ENCODE measurements at places on chromosomes 2 and 18. TPM values are rescaled to one million over a fixed set of nuclear protein-coding genes. Genes with fewer than 3 reads are reported as not detected.

DNA sequence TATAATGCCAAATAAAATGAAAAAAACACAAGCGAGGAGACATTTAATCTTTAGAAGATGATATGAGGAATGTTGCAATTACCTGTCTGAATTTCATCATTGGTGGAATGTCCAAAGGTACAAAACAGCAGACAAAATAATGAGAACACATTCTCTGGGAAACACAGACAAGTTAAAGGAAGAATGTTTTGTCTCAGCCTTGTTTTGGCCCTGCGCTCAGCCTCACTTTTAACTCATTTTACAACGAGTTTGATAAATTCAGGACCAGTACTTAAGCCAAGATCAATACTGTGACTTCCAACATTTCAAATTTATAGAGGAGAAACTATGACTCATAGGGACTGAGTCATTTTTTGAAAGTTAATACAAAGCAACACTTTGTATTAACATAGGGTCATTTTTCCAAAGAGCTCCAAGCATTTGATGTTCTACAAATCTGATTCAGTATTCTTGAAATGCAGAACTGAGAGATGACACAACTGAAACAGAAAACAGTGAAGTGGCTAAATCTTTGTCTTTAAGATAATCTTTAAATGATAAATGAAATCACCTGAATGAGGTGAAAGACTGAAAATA, 833.2 kb upstream of the CHAC2 start:
- H3K4me3 ChIP-seq: peak overlapping the region; percentile 39
- H3K4me1 ChIP-seq: peaks cover 19% of the 10 kb centered on the region
- peak; percentile 17 for DNase-seq
- no peaks in the 10 kb centered on the region for H3K27me3 ChIP-seq
- peak overlapping the region; percentile 98 for H3K27ac ChIP-seq

GRCh38 chr18:42514512-42514911, 559.5 kb downstream of the PIK3C3 start:
- no peaks in the 10 kb centered on the region for H3K36me3 ChIP-seq
- H3K27me3 ChIP-seq: no peaks in the 10 kb centered on the region
- no peak overlapping the region for H3K27ac ChIP-seq
- H3K4me1 ChIP-seq: no peaks in the 10 kb centered on the region

Gene VIT
- total RNA-seq: not detected

DNA sequence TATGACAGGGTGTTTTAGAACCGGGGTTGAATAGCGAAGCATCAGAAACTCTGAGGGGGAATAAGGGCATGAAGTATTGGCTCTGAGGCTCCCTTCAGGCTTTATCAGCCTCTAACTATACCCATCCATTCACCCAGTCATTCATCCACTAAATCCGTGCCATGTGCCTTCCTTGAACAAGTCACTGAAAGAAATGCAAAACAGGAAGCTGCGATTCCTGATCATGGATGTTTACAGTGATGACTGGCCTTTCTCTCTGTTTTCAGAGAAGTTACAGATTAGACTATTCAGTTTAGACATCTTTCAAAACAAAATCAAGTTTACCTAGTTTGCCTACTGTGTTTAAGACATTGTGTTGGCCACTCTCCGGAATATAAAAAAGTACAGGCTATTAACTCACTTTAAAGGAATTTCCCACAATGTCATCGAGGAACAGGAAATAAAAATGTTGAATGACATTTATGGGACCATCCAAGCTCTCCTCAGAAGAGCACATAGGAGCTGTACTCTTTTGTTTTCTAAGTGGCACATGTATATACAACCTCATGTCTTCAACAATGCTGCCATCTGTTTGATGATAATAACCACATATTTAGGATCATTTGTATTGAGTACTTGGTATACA, 43.8 kb upstream of the SLC14A1 start:
- H3K4me3 ChIP-seq: no peak overlapping the region
- peak; percentile 38 for DNase-seq
- H3K4me1 ChIP-seq: no peaks in the 10 kb centered on the region

GRCh38 chr18:11339188-11339775, 189.9 kb upstream of the PIEZO2 start:
- H3K36me3 ChIP-seq: no peaks in the 10 kb centered on the region
- DNase-seq: no peak
- no peak overlapping the region for H3K4me3 ChIP-seq
- H3K4me1 ChIP-seq: no peaks in the 10 kb centered on the region
- peaks cover 14% of the 10 kb centered on the region for H3K27me3 ChIP-seq

GRCh38 chr2:148674063-148675020, 29.8 kb downstream of the EPC2 start:
- no peaks in the 10 kb centered on the region for H3K36me3 ChIP-seq
- H3K4me1 ChIP-seq: no peaks in the 10 kb centered on the region

- no peaks in the 10 kb centered on the region for H3K36me3 ChIP-seq
- no peaks in the 10 kb centered on the region for H3K4me1 ChIP-seq
- no peak overlapping the region for H3K27ac ChIP-seq
- DNase-seq: no peak
- H3K27me3 ChIP-seq: no peaks in the 10 kb centered on the region
Observed at GRCh38 chr2:56687169-56687568, 503.4 kb downstream of the CCDC85A start.

Gene RNF152
- not detected for total RNA-seq

Gene SPATA3
- not detected for total RNA-seq

GRCh38 chr2:235220331-235220730, 268.5 kb downstream of the SH3BP4 start:
- H3K27ac ChIP-seq: no peak overlapping the region
- no peak for DNase-seq
- no peaks in the 10 kb centered on the region for H3K27me3 ChIP-seq
- peaks cover 19% of the 10 kb centered on the region for H3K4me1 ChIP-seq

Gene SCN1A
- not detected for total RNA-seq

- H3K4me1 ChIP-seq: peaks cover 5% of the 10 kb centered on the region
- DNase-seq: no peak
- H3K27me3 ChIP-seq: no peaks in the 10 kb centered on the region
- H3K4me3 ChIP-seq: no peak overlapping the region
Observed at GRCh38 chr18:77138270-77138669, 5.7 kb upstream of the MBP start.

GRCh38 chr18:34121200-34121721, 103.5 kb downstream of the NOL4 start:
- H3K36me3 ChIP-seq: no peaks in the 10 kb centered on the region
- no peak overlapping the region for H3K4me3 ChIP-seq
- peak; percentile 67 for DNase-seq
- H3K4me1 ChIP-seq: peaks cover 9% of the 10 kb centered on the region
- no peak overlapping the region for H3K27ac ChIP-seq

DNA sequence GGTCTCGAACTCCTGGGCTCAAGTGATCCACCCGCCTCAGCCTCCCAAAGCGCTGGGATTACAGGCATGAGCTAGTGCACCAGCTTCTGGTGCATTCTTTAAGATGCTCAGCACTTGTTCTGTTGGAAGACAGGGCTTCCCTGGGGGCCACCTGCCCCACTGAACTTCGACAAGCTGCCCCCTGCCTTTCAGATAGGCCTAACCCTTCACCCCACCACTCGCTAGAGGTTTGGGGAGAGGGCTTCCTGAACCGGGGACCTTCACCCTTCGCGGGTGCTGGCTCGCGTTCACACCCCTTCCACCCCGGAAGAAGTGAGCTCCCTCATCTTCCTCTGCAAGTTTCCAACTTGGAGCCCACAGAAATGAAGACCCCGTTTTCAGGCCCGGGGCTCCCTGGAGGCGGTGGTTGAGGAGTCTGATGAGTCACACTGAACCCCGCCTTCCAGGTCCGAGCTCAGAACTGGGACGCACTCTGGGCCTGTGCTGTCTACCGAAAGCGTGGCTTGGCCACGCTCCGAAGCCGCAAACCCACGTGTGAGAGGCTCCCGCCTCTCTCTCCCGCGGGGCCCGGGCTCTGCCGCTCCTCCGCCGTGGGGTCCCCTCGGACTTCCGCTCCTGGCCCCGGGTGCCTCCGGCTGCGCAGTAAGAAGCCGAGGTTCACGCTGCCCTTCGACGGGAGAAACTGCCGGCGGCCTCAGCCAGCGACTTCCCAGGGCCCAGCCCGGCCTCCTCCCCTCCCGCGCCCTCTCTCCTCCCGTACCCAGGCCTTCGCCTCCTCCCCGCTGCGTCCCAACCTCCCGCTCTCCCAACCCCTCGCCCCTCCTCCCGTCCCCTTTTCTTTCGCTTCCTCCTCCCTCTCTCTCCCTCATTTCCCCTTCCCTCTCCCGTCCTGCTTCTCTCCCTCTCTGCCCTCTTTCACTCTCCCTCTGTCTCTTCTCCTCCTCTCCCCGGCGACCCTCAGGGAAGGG, 47.5 kb upstream of the SP3 start:
- DNase-seq: no peak
- H3K27ac ChIP-seq: no peak overlapping the region
- no peaks in the 10 kb centered on the region for H3K4me1 ChIP-seq
- no peak overlapping the region for H3K4me3 ChIP-seq

Gene FBXO41
- 16.4 TPM for total RNA-seq

Gene PJVK
- 14.6 TPM for total RNA-seq

DNA sequence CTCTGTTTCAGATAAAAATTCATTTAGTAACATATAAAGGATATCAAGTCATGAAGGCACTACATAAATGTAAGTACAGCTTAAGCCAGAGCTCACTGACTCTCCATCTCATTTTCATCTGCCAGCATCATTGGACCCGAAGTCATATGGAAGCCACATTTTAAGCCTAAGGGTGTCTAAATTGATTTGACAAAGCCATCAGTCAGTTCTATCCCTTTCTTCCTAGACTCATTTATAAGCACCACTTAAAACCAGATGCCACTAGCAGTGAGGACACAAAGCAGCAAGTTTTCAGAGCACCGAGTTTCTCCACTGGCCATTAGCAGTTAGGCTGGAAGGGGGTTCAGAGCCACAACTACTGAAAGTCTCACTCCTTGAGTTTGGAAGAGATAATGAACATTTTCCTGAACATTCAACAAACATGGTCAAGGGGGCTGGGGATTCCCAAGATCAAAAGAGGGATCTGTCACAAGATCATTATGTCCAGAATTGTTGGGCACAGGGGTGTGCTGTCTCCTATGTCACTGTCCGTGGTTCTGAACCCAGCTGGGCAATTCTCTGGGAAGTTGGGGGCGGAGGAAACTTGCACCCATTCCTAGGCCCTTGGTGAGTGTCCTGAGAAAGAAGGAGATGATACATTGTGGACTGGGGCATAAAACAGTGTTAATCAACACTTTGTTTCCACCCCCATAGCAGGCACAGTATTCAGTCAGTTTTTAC, 158.5 kb upstream of the LMAN1 start:
- DNase-seq: no peak
- H3K4me3 ChIP-seq: no peak overlapping the region
- H3K36me3 ChIP-seq: no peaks in the 10 kb centered on the region
- no peak overlapping the region for H3K27ac ChIP-seq

DNA sequence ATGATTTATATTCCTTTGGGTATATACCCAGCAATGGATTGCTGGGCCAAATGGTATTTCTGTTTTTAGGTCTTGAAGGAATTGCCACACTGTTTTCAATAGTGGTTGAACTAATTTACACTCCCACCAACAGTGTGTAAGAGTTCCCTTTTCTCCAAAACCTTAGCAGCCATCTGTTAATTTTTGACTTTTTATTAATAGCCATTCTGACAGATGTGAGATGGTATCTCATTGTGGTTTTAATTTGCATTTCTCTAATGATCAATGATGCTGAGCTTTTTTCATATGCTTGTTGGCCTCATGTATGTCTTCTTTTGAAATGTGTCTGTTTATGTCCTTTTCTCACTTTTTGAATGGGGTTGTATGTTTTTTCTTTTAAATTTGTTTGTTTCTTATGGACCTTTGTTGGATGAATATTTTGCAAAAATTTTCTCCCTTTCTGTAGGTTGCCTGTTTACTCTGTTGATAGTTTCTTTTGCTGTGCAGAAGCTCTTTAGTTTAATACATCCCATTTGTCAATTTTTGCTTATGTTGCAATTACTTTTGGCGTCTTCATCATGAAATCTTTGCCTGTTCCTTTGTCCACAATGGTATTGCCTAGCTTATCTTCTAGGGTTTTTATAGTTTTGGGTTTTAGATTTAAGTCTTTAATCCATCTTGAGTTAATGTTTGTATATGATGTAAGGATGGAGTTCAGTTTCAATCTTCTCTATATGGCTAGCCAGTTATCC, 119.7 kb upstream of the XIRP2 start:
- no peak for DNase-seq
- no peaks in the 10 kb centered on the region for H3K4me1 ChIP-seq
- H3K4me3 ChIP-seq: no peak overlapping the region
- no peaks in the 10 kb centered on the region for H3K27me3 ChIP-seq
- no peaks in the 10 kb centered on the region for H3K36me3 ChIP-seq
- H3K27ac ChIP-seq: no peak overlapping the region

Gene CRACDL
- total RNA-seq: 29.6 TPM

Gene VPS4B
- total RNA-seq: 59.7 TPM

Gene CMPK2
- not detected for total RNA-seq

Gene LYG1
- 0.78 TPM for total RNA-seq

- peaks cover 13% of the 10 kb centered on the region for H3K36me3 ChIP-seq
- peaks cover 68% of the 10 kb centered on the region for H3K4me1 ChIP-seq
- DNase-seq: no peak
- H3K27me3 ChIP-seq: no peaks in the 10 kb centered on the region
Observed at GRCh38 chr2:181789827-181790448, 101.6 kb upstream of the ITPRID2 start.

DNA sequence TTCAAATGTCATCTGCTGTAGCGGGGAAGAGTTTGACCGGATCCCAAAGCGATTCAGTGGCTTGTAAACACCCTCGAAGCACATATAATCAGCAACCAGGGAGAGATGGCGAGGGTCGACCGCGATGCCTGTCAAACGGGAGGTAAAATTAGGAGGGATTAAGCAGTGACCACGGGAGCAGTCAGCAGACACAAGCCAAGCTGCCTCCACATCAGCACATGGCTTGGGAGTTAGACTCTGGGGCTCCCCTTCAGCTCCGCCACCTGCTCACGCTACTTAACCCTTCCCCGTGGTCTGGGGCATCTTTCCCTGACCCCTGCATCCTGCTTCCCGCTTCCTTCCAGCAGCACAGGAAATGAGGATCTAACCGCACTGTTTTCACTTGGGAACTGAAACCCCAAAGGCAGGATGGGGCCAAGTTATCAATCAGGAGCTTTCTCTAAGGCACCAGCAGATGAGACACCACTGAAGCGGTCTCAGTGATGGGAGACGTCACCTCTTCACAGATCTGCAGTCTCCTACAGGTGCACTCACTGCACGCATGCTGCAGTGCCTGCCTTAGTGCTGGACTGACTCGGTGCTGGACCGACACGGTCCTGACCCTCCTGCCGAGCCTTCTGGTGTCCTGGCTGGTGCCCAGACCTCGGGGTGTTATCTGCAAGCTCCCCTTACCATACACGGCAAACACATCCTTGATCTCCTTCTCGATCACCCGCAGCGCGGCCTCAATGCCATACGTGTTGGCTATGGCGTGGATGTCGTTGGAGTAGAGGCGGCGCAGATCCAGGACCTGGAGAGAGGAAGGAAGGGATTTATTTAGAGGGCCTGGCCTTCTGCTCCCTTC, 77.5 kb downstream of the POLR1A start:
- no peaks in the 10 kb centered on the region for H3K27me3 ChIP-seq
- peaks cover 22% of the 10 kb centered on the region for H3K36me3 ChIP-seq
- H3K27ac ChIP-seq: no peak overlapping the region
- no peak overlapping the region for H3K4me3 ChIP-seq
- no peak for DNase-seq

Gene TPO
- total RNA-seq: not detected

- H3K4me3 ChIP-seq: no peak overlapping the region
- H3K36me3 ChIP-seq: no peaks in the 10 kb centered on the region
- no peak for DNase-seq
- H3K4me1 ChIP-seq: peaks cover 6% of the 10 kb centered on the region
- no peak overlapping the region for H3K27ac ChIP-seq
- no peaks in the 10 kb centered on the region for H3K27me3 ChIP-seq
Observed at GRCh38 chr18:47975701-47976100, 45.2 kb upstream of the SMAD2 start.

Data from PC-9 (cell line).